ENCODE measurements at places on chromosomes 4 and X. TPM values are rescaled to one million over a fixed set of nuclear protein-coding genes. Genes with fewer than 3 reads are reported as not detected.

GRCh38 chr4:24794051-24794450 is 1.3 kb upstream of the SOD3 start:
- DNase-seq: no peak

DNA sequence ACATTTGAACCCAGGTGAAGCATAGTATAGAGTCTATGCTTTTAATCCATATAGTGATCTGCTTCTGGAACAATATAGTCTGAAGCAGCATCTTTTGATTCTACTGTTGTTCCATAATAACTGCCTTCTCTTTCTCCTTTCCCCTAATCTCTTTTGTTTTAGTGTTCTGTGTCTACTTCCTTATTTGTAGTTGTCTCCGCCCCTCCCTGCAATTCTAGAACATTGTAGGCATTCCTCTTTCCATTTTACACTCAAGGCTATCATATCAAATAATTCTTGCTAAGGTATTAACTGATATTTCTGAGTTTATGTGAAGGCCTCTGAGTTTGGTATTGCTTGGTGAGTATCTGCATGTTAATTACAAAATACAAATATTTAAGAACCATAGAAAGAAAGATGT is 11.6 kb downstream of the BLTP1 start:
- no peak for DNase-seq

- DNase-seq: no peak
Measured at GRCh38 chrX:132652871-132653270, 164.0 kb upstream of the MBNL3 start.

The EOLA2 gene
- total RNA-seq: 28.4 TPM

- no peak for DNase-seq
Measured at GRCh38 chr4:990746-991367, 2.3 kb downstream of the SLC26A1 start.

DNA sequence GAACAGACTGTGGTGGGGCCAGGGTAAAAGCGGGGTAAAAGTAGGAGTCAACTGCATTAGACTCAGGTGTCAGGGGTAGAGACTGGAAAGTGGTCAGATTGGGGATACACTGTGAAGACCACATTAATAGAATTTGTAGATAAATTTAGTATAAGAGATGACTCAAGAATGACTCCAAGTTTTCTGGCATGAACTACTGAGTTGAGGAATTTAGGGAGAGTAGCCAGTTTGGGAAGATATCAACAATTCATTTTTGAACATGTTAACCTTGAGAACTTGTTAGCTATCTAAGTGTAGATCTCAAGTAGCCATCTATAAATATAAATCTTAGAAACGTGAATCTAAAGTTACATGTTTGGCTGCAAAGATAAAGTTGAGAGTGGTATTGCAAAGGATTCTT is 206.9 kb upstream of the HCCS start:
- DNase-seq: no peak

- no peak for DNase-seq
Measured at GRCh38 chr4:6198768-6199421, 1.5 kb downstream of the JAKMIP1 start.

- no peak for DNase-seq
Measured at GRCh38 chr4:110365761-110366160, 110.2 kb upstream of the ENPEP start.

The CITED1 gene
- total RNA-seq: not detected

Data from activated naive CD4-positive, alpha-beta T cell treated with anti-CD3 and anti-CD28 coated beads for 36 hours (primary cell).